EL (cell line): ENCODE measurements at places on chromosomes 13 and 19.
A peak's percentile ranks its signal among the peaks of the same experiment; 100 is the strongest.

DNA sequence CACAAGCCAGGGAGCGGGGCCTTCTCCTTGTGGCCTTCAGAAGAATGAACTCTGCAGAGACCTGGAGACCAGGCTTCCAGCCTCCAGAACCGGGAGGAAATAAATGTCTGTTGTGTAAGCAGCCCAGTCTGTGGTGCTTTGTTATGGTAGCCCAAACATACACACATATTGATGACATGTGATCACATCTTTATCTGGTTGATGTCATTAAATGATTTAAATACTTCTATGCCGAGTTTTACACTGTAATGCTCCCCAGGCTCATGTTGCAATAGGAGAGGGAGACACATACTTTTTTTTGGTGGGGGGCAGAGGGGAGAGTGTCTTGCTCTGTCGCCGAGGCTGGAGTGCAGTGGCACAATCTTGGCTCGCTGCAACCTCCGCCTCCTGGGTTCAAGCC, 188.0 kb upstream of the IRS2 start:
- DNase-seq = peak; percentile 26

GRCh38 chr13:26722321-26722720, 38.3 kb downstream of the GPR12 start:
- DNase-seq = no peak

DNA sequence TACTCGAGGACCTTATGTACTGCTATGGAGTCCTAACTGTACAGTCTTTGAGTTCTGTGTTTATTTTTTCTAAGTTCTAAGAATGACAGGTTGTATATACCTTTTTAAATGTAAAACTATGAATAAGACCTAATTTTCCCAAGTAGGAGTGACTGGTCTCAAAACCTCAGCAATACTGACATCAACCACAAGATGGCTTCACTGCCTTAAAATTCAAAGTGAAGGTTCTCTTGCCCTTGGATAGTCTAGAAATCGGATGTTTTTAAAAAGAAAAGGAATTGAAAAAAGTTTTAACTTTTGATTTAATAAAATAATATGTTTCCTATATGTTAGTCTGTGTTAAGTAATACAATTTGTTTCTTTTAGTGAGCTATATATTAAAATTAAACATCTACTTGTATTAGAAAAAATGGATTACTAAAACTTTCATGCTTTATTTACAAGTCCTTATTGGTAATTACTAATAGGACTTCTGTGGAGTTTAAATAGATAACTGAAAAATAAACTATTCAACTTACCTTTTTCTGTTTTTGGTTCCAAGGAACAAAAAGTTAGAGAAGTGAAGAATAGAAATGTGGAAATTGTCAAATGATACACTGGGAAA, 52.0 kb downstream of the TDRD3 start:
- DNase-seq = peak; percentile 48

DNA sequence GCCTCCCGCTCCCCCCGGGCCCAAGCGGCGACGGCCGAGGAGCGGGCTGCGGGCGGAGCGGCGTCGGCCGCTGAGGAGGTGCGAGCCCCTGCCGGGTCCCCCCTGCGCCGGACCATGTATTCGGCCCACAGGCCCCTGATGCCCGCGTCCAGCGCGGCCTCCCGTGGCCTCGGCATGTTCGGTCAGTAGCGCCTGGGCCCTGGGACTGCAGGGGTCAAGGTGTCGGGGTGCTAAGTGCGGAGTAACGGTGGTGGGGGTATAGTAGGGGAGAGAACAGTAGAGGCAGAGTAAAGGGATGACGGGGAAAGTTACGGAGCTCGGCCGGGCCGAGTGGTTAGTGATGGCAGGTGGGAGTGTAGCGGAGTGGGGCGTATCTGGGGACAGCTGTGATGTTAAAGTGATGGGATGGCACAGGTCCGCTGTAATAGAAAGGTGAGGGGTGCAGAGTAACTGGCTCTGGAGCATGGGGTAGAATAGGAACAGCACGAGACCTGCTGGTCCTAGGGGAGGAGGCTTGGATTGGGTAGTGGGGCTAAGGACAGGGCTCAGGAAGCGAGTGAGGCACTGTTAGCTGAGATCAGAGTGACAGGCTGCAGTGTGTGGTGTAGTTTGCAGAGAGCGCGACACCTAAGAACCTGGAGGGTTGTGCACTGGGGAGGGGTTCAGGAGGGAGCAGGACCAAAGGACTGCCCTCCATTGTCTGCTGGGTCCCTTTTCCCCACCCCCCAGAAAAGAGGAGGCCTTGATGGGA, 15.7 kb downstream of the CIC start:
- DNase-seq = no peak

GRCh38 chr13:114143806-114144605, 11.6 kb upstream of the RASA3 start:
- DNase-seq = no peak

DNA sequence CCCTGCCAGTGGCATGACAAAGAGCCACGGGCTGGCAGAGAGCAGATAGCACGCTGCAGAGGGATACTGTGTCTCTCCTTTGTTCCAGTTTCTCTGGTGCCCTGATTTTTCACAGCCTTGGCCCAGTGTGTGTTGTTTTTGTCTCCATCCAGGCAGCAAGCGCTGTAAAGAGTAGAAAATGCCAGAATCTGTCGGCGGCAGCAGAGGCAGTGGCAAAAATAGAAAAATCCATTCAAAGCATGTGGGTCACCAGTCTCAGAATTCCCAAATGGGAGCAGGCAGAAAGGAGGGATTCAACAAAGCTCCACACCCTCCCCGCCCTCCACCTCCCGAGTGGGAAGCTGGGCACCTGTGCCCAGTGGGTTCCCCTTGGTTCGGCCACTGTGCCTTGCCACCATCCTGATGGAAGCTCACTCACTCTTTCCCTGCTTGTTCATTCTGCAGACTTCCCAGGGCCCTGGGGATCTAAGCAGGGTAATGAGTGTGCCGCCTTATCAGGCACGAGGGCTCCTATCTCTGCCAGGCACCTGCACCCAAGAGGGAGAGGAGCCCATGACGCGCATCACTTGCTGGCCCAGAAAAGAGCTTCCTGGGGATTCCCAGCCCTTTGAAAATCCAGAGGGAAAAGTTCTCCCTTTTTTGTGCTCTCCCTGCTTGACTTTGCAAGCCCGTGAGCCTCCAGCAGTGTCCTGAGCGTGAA, 416.9 kb downstream of the IRS2 start:
- no peak for DNase-seq

- no peak for DNase-seq
These were observed 791 bp downstream of the TMED1 start for GRCh38 chr19:10835089-10835753.

DNA sequence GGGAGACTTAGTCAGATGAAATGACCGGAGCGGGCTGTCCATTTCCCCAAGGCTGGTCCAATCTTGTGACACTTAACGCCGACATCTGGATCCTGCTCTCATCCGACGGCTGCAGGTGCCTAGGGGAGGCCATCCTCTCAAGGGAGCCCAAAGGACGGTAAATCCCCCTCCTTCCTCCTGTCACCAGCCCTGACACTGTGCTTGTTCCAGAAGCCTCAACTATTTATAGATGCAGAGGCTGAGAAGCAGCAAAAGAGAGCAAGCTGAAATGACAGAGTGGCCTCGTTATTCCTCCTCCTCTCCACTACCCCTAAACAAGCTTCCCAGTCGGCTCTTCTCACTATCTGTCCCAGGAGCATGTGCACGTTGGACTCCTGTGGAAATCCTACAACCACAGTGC, 533.7 kb downstream of the LIG4 start:
- DNase-seq = no peak

DNA sequence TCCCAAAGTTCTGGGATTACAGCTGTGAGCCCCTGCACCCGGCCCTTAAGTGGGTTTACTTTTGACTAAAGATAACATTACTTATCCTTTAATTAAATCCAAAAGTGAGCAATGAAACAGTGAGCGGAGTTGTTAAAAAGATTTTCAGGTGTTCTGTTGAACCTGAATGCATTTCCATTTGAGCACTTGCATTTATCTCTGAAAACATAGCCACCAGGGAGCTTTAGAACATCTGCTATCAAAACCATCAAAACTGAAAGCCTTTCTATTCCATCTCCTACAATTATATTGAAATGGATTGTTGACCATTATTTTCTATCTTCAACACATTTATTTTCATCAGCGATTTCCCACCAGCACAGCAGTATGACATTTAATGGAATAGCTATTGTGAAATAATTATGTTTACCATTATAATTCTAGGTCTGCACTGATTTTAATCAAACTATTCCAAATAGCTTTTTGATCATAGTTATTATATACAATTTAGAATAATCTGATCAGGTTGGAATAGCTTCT, 269.0 kb downstream of the FGF14 start:
- no peak for DNase-seq

DNA sequence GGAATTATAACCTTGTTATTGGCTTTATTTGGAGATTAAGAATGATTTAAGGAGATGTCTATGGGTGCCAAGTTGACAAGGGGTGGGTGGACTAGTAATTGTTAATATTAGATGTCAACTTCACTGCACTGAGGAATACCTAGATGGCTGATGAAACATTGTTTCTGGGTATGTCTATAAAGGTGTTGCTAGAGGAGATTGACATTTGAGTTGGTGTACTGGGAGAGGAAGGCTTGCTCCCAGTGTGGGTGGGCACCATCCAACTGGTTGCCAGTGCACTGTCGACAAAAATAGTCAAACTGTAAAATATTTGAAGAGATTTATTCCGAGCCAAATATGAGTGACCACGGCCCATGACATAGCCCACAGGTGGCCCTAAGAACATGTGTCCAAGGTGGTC, 378.8 kb downstream of the NDFIP2 start:
- no peak for DNase-seq

GRCh38 chr19:52171321-52172169, at the start of gene ZNF836:
TSS of gene ZNF836 (minus strand) at chr19:52171621. CDS start at chr19:52168072, 3,549 bp downstream.
- peak; percentile 67 for DNase-seq

DNA sequence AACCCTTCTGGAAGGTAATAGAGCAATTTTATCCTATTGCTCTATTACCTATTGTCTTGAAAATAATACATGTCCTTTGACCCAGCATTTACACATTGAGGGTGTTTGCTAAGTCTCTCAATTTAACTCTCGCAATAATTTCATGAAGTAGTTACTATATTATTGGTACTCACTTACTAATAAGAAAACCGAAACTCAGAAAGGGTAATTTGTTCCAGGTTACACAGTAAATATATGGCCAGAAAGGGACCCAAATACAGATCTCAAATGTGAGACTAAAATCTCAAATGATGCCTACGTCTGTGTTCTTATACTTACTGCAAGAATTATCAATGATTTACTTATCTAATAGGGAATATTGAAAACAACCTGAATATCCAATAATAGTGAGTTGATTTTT, 29.7 kb upstream of the FAM216B start:
- no peak for DNase-seq

DNA sequence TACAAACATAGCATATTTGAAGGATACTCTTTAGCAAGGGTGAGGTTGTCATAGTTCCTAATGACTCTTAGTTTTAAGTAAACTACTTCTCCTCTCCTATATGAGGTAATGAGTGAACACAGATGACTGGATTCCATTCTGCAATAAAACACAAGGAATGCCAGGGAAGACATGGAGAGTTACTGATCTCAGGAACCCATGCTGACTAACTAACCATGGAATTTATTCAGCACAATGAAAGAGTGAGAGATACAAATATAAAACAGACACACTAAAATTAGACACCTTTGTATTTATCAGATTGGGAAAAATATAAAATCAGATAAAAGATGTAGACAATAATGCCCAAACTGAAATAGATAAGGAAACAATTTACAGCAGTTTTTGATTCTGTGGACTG, 1525.9 kb upstream of the SLC10A2 start:
- DNase-seq = peak; percentile 45

- no peak for DNase-seq
These were observed 57.1 kb upstream of the RANBP3 start for GRCh38 chr19:6035026-6035425.

GRCh38 chr19:525029-525428, 6.5 kb upstream of the CDC34 start:
- no peak for DNase-seq

DNA sequence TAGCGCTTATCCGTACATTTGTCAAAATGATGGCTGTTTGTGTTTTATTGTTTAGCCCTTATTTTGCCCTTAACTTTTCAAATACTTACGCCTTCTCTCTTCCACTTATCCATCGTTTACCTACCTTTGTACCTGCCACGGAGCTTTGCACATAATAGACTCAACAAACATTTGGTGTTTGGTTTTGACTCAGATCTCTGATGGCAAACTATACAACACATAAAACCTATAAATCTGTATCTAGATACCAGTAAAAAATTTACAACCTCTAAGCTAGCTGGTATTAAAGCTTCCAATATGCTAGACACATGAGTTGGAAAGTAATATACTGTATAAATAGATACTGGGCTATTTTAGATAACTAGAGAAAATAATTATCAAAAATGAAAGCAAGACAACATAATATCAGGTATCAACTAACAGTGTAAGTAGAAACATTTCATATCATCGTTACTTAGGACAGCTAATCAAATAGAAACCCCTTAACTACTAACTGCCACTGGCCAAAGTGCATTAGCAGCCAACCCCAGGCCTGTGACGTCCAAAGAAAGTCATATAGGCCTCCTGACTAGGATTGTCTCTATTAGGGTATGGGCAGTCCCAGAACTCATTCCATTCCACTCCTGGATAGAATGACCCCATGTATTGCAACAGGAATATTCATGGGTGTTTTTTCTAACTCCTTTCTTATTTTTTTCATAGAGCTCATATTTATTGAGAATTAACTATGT, 53.8 kb downstream of the KCTD12 start:
- no peak for DNase-seq

- DNase-seq = peak; percentile 38
These were observed 10.6 kb upstream of the LRRC25 start for GRCh38 chr19:18408053-18408476.

GRCh38 chr19:35715981-35716800, 1.6 kb upstream of the KMT2B start:
- DNase-seq = no peak

DNA sequence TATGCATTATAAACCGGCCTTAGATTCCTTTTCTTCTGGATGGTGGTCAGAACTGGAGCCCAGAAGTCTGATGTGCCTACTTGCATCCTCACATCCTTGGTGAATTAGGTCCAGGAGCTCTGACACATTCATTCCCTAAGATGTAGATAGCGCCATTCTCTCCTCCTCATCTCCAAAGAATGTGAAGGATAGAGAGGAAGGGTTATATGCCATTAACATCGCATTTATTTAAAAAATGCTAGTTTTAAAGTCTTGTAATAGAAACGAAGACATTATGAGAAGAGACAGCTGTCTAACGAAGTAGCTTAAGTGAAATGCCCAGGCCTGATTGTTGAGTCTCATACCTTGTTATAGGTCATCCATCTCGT, 9.7 kb downstream of the MBNL2 start:
- DNase-seq = peak; percentile 80

GRCh38 chr13:40617801-40618356, 48.6 kb downstream of the FOXO1 start:
- no peak for DNase-seq

DNA sequence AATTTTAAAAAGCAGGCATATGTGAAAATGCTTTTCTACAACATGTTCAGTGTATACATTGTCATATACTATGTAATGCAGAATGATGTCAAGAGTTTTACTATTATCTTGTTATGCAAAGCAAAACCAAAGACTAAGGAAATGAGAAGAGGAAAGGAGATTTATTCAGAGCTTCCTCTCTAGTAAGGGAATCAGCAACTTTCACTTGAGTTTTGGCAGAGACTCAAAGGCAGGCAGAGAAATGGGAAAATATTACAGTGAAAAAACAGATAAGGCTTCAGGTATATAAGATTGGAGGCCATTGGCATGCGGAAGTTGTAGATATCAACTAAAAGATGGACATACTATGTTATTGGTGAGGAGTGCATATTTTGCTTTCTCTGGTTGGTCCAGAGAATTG, 512.0 kb upstream of the PCDH20 start:
- DNase-seq = no peak

- DNase-seq = no peak
These were observed 77.3 kb upstream of the LSM14A start for GRCh38 chr19:34094960-34095359.
